ENCODE measurements at places on chromosomes 1 and 21.

- no peak for DNase-seq
These were observed 56.7 kb downstream of the SLX9 start for GRCh38 chr21:44996501-44996921.

GRCh38 chr1:203082571-203083462 is 3.0 kb downstream of the MYOG start:
- no peak for DNase-seq

- no peak for DNase-seq
These were observed 218.8 kb downstream of the NTNG1 start for GRCh38 chr1:107359472-107360241.

- DNase-seq, result no peak
These were observed 174.2 kb upstream of the GORAB start for GRCh38 chr1:170357750-170358149.

DNA sequence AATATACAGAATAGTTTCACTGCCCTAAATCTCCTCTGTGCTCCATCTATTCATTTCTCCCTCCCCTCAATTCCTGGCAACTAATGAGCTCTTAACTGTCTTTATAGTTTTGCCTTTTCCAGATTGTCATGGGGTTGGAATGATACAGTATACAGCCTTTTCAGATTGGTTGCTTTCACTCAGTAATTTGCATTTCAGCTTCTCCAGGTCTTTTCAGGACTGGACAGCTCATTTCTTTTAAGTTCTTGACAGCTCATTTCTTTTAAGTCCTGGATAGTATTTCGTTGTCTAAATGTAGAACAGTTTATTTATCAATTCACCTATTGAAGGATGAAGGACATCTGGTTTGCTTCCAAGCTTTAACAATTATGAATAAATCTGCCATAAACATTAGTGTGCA is 22.6 kb downstream of the KRTAP21-3 start:
- DNase-seq, result no peak

- no peak for DNase-seq
These were observed 18.0 kb upstream of the IFNAR2 start for GRCh38 chr21:33211732-33212131.

GRCh38 chr21:15508554-15508953 is 221.2 kb upstream of the USP25 start:
- DNase-seq, result no peak

GRCh38 chr21:45064618-45065399 is 9.6 kb upstream of the ADARB1 start:
- no peak for DNase-seq

- no peak for DNase-seq
These were observed 33.0 kb upstream of the PRRX1 start for GRCh38 chr1:170630977-170631376.

GRCh38 chr1:174913225-174913903 is 86.4 kb upstream of the CACYBP start:
- no peak for DNase-seq

All from AG08396 (cell line).